Midbrain (tissue), 1 donor: ENCODE measurements at places on chromosomes 11 and 22.

GRCh38 chr22:44181033-44181911 is 547 bp downstream of the PARVG start:
- no peak for DNase-seq

DNA sequence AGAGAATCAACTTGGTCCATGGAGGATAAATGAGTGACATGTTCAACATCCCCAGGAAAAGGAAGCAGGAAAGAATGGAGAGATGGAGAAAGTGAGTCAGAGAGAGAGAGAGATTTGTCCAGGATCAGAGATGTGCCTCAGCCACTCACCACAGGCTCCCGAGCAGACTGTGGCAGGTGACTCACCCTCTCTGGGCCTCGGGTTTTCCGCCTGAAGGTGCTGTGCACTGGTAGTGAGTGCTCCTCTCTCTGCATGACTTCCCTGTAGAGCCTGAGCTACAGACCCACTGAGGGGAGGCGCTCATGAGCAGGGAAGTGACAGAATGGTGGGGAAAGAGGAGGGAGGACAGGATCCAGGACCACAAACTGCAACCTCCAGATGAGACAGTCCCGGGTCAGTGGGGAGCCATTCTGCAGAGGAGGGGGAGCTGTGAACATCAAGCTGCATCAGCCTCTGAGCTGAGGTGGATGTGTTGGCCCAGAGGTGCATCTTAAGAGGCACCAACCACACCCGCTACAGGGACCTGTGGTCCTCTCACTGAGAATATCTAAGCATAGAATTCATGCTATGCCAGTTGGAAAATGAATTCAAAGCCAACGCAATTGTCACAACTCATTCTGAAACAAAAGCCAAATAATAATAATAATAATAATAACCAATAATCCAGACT is 433.4 kb downstream of the BRD1 start:
- no peak for DNase-seq

DNA sequence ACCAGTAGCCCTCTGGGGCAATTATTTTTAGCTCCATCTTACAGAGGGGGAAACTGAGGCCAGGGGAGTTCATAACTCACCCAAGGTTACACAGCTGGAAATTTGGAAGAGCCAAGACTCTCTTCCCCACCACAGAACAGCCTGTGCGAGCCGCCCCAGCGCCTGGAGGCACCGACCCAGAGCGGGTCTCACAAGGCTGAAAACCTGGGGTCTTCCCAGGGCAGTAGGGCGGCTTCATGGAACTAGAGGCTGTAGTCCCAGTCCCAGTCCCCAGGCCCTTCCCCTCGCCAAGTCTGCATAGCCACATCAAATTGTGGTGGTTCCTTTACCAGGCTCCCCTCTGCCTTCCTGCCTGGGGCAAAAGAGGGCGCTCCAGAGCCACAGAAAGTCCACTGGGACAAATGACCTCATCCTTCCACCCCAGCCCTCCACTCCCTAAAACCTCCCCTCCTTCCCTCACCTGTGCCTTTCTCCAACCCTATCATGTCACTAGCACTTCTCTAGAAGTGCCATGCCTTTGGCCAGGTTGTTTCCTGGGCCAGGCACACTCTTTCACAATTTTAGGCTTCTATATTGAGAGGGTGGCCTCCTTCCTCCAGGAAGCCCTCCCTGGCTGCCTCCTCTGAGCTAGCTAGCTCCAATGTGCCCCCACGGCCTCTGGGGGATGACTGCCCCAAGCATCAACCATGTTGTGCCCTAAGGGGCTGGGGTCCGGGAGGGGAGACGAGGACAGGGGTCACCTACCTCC is 15.2 kb upstream of the CDC42EP1 start:
- peak; percentile 44 for DNase-seq

- peak; percentile 92 for DNase-seq
Measured at GRCh38 chr11:82718307-82718706, 15.4 kb downstream of the FAM181B start.

GRCh38 chr22:38699784-38700183 is 959 bp downstream of the JOSD1 start:
- DNase-seq: no peak

DNA sequence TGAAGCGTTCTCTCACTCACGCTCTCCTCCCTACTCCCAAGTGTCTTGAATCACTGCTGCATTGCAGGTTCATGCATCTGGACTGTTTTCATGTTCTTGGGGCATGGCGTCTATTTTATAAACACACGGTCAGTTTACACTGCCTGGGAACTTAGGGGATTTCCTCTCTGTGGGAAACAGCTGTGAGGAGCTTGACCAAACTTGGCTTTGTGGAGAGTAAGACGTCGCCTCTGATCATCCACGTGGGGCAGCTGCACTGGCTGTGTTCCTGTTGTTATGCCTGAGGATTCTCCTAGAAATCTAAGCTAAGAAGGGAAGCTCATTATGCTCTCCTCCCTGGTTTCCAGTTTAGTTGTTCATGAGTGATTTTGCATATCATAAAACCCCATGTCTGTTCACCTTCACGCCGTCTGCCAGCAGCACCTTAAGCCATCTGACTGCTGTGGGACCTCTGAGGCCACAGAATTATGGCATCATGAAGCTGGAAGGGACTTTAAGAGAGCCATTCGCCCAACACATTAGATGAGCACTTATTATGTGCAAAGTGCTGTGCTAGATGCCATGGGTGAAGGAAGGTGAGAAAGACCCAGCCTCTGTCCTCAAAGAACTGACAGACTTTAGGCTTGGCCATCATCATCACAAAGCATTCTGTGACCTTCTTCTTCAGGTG is 38.8 kb upstream of the POU2AF1 start:
- peak; percentile 10 for DNase-seq

DNA sequence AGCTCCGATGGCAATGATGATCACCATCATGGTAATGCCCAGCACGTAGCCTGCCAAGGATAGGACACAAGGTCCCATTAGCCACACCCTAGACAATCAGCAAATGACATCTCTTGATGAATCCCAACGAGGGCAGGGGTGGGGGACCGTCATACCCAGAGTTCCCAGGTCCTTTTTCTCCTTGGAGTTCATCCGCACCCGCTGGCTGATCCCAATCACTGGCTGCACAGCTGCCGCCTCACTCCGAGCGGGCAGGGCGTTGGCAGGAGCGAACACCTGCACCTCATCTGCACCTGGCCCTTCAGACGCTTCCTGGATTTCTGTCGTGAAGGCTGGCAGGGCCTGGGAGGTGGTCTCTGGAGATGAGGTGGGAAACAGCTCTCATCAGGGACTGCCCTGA is 2.9 kb downstream of the PIK3IP1 start:
- no peak for DNase-seq

GRCh38 chr11:70888061-70888460 is 364.3 kb downstream of the SHANK2 start:
- DNase-seq: no peak

GRCh38 chr11:18720091-18720807 is 5.7 kb downstream of the IGSF22 start:
- DNase-seq: no peak

GRCh38 chr11:36304351-36304750 is 8.3 kb downstream of the PRR5L start:
- DNase-seq: no peak

DNA sequence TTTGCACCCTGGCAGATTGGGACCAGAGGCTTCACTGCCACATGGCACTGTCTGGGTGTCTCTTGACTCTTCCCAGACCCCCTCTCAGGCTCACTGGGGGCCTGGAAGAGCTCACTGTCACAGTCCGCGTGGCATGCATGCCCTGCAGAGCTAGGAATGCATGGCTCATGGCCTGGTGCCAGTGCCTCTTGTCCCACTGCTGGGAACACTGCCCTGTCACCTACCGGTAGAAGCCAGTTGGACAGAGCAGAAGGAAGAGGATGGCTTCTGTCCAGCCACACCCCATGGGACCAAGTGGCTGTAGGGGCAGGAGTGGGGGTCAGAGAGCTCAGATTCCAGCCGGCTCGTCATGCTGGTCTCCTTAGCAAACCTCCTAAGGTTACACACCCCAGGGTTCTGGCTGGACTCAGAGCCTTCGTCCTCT is 29.7 kb downstream of the MB start:
- peak; percentile 15 for DNase-seq

DNA sequence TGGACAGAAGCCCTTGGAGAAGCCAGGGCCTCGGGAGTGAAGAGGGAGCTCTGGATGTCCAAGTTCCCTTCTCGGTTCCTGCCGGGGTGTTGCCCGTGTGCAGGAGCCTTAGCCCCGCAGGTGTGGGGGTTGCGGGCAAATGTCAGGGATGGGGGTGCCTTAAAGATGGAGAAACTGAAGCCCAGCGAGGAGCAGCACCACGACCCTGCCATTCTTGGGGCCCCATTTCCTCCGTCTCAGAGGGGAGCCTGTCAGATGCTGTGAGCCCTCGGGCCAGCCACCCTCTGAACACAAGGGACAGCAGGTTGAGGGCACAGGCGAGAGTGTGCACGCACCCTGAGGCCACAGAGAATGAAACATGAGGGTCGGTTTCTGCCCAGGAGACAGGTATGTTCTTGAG is 6.3 kb downstream of the OSBPL5 start:
- DNase-seq: no peak

- DNase-seq: no peak
Measured at GRCh38 chr11:73272680-73273038, 521 bp downstream of the P2RY6 start.

DNA sequence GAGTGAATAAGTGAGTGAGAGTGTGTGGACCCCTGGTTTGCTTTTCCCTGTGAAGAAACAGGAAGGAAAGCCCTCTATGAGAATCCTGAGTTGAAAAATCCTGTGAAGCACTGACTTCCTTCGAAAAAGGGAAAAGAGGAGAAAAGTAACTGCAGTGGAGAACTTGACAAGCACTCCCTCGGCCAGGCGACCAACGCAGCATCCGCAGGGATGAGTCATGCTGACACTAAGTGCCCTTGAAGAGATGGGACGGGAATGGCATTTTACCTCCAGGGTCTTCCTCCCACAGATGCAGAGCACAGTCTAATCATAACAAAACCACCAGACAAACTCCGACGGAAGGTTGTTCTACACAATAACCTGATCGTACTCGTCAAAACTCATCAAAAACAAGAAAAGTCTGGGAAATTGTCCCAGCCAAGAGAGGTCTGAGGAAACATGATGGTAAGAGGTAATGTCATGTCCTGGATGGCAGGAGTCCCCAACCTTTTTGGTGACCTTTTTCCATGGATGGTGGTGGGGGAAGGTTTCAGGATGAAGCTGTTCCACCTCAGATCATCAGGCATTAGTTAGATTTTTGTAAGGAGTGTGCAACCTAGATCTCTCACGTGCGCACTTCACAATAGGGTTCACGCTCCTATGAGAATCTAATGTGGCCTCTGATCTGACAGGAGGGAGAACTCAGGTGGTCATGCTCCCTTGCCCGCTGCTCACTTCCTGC is 132.2 kb upstream of the B3GAT1 start:
- no peak for DNase-seq

GRCh38 chr22:37240240-37240940 is 3.7 kb downstream of the RAC2 start:
- DNase-seq: no peak

DNA sequence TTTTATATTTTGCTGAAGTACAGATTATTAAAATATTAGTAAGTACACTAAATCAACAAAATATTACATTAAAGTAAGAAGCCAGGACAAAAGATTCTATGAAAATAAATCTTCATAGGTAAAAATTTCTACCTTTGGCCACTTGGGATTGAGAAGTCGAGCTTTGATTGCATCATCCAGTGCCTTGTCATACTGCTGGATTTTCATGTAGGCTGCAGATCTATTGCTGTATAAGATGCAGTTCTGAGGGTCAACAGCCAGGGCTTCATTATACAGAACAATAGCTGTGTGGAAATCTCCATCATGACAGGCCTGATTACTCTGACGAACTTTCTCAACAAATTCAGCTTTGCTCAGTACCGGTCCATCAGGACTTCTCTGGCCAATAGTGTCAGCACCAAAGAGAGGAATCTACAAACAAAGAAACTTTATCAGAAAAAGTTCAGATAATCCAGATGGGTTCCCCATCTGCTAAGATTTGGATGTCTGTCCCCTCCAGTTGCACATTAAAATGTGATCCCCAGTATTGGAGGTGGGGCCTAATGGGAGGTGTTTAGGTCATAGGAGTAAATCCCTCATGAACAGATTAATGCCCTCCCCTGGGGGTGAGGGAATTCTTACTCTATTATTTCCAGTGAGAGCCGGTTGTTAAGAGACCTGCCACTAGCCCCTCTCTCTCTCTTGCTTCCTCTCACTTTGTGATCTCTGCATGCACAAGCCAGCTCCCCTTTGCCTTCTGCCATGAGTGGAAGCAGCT is 50.0 kb downstream of the TTC28 start:
- no peak for DNase-seq
